ENCODE measurements at places on chromosomes 5 and 9. TPM values are rescaled to one million over a fixed set of nuclear protein-coding genes. Genes with fewer than 3 reads are reported as not detected.
A peak's percentile ranks its signal among the peaks of the same experiment; 100 is the strongest.

DNA sequence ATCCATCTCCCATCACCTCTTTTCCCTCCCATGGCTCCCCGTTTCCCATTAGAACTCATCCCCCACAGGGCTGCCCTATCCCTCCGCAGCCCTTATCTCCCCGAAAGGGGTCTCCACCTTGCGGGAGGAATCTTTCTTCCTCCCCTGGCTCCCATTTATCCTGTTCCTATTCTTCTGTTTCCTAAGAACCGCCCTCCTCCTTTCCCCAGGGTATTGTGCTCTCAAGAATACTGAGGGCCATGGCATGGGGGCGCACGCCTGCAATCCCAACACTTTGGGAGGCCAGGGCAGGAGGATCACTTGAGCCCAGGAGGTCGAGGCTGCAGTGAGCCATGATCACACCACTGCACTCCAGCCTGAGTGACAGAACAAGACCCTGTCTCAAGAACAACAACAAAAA, 665 bp downstream of the CD72 start:
- no peak for DNase-seq

- no peak for DNase-seq
Measured at GRCh38 chr5:122019919-122020590, 58.0 kb downstream of the LOX start.

DNA sequence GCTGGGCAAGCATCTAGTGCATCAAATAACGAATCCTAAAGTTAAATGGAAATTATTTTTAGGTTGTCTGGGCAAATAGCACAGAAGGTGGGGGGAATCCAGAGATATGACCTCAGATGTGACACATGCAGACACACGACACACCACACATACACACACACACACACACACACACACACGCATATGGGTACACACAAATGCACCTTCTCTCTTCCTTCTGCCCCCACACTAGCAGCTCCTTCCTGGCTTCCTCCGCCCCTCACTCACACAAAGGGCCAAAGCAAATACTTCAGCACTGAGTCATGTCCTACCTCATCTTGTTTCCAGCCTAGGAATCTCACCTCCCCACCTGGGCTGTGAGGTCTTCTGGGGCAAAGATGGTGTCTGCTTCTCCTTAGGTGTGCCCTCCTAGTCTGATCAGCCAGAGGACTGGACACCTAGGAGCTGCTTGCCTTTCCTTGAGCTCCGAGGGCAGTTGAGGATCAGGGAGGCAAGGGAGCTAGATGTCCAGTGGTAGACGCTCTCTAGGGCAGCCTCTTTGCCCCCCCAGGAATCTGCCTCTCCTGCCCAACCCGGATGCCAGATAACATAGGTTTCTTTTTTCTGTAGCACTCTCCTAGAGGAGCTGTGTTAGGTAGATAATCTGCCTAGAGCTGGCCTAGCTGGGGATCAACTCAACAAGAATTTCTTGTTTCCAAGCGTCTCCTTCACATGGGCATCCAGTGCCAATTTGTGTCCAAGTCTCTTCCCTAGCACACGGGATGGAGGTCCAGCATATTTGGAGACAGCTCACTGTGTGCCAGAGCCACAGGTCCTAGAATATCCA, 14.3 kb upstream of the JADE2 start:
- DNase-seq, result peak; percentile 27

DNA sequence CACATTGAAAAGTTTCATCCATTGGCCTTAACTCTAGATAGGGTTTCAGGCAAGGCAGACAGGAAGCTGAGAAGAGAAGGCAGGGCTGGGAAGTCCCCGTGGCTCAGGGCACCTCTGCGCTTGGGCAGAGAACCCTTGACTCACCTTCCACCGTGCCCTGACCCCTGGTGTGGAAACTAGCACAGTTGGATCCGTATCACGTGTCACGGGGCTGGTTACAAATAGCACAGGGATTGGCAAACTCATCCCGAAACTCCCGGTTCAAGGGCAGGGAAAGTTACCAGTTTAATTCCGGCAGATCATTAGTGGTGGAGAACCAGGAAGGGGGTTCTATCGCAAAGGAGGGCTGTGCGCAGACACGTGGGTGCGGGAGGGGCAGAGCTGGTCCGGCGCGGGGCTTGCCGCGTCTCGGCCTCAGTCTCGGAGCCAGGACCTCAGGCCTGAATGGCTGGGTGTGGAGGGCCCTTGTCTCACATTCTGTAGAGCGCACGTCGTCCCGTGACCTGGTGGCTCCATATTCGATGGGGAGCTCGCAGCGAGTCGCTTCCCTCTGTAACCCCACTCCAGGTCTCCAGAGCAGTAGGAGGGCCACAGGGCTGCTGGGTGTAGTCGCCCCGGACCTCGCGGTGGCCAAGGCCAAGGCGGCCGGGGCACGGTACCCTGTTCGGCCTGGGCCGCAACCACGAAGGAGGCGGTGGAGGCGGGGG, 771 bp upstream of the TMEM171 start:
- DNase-seq, result no peak

GRCh38 chr5:42970636-42971559, 69.2 kb downstream of the ANXA2R start:
- DNase-seq, result no peak

Gene CA9
- 1.5 TPM for total RNA-seq

Gene FOXD4L5
- total RNA-seq, result under 0.01 TPM

Gene PCDHB5
- total RNA-seq, result 0.45 TPM

GRCh38 chr5:17317473-17317872, 100.0 kb downstream of the BASP1 start:
- DNase-seq, result no peak

Gene SAP30L
- total RNA-seq, result 21.5 TPM
